ENCODE measurements at places on chromosomes 16 and 17.

- DNase-seq: no peak
These were observed 1130.4 kb downstream of the CDH8 start for GRCh38 chr16:60905811-60906210.

GRCh38 chr17:45896803-45897693 lies 2.7 kb downstream of the MAPT start:
- no peak for DNase-seq

- DNase-seq: peak; percentile 46
These were observed 1.2 kb downstream of the GALK1 start for GRCh38 chr17:75763613-75764416.

DNA sequence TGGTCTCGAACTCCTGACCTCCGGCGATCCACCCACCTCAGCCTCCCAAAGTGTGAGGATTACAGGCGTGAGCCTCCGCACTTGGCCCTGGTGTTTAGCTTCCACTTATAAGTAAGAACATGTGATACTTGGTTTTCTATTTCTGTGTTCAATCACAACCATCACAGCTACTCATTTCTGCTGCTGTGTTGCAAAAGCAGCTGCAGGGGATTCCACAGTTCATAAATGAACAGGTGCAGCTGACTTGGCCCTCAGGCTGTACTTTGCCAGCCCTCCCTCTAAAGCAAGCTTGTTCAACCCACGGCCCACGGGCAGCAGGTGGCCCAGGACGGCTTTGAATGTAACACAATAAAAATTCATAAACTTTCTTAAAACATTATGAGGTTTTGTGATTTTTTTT lies 79.2 kb downstream of the SLC39A11 start:
- DNase-seq: no peak

DNA sequence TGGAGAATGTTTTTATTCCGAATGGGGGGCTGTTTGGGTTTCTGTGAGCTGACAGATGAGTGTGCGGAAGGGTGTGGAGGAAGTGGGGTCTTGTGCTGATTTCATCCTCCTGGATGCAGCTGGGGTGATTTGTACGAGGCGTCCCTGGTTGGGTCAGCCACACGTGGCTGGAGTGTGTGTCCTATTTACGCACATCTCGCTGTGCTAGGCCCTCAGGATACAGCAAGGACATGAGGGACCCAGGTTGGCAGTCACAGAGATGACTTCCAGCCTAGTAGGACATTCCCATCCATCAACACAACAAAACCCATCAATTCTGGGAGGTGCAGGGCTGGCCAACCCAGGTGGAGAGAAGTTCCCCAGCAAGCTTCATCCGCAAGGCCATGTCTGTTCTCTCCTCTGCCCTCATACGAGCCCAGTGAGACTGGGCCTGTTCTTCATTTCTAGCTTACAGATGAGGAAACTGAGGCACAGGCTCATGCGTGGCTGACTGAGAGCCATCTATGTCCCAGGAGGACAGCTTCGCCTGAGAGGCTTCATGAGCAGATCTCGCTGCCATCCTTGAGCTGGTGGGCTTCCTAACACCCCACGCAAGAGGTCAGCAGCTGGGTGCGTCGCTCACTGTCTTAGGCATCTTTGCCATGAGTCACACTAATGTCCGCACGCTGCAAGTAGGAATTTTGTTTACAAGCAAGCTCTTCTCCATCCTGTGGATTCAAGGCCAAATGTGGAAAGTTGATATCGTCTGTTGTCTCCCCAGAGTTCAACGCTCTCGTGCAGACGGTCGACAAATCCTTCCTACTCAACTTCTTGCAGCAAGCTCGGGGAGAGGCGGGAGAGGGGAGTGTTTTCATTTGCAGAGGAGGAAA lies 24.4 kb downstream of the IRF8 start:
- DNase-seq: peak; percentile 21

DNA sequence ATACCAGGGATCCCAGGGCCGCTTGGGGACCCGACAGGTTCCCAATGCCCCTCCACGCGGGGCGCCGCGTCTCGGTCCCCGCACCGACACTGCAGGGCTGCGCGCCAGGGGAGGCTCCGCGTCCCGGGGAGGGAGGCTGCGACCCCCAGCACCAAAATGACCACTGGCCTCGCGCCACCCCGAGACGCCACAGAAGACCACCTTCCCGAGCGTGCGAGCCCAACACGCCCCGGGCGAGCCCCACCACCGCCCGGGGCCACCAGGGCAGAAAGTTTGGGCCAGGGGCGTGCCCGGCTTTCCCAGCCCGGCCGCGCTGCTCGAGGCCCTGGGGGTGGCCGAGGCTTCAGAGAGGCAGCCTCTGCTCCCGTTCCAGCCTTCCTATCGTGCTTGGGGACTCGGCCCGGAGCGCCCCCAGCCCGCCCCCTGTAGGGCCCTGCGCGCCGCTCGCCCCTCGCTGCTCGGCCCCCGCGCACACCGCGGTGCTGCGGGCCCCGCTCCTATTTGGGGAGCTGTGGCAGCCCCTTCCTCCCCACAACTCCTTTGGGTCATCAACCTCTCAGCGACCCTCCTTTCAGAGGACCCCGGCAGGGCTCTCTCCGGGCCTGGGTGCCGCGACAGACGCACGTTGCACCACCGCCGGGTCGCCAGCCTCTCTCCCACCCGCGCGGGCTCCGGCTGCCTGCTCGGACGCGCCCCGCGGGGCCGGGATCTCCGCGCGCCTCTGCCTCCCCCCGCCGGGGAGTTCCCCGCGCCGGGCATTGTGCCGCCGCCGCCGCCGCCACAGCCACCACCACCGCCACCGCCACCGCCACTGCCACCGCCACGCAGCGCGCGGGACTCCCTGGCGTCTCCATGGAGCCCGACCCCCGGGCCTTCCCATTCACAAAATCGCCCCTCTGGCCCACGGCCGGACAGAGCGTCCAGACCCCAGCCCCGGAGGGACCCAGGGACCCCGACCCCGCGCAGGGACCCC lies 892 bp downstream of the RBFOX3 start:
- no peak for DNase-seq

DNA sequence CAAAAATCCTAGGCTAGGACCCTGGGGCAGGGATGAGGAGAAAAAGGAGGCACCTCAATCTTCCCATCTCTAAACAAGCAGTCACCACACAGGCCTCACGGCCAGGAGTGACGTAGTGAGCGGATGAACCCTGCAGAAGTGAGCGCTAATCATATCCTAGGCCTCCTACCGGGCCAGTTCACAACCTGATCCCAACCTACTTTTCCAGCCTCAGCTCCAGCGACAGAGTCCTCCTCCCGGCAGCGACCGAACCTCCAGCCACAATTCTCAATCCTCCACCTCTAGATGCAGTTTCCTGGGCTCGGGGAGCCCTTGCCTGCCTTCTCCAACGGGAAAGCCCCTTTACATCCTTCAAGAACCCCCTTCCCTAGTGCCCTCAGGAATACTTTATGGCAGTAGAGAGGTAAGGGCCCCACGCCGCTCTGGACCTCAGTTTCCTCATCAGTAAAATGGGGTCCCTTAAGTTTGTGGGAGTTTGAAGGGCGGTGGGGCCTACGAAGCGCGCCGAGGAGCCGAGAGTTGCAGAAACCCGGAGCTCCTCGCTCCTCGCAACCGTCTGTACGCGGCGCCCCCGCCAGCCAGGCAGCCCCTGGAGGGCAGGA lies 1.4 kb downstream of the ZNF668 start:
- no peak for DNase-seq

- DNase-seq: peak; percentile 65
These were observed 17.3 kb upstream of the FOXK2 start for GRCh38 chr17:82502207-82502606.

- DNase-seq: no peak
These were observed 156.4 kb upstream of the CDC42EP4 start for GRCh38 chr17:73468221-73468620.

DNA sequence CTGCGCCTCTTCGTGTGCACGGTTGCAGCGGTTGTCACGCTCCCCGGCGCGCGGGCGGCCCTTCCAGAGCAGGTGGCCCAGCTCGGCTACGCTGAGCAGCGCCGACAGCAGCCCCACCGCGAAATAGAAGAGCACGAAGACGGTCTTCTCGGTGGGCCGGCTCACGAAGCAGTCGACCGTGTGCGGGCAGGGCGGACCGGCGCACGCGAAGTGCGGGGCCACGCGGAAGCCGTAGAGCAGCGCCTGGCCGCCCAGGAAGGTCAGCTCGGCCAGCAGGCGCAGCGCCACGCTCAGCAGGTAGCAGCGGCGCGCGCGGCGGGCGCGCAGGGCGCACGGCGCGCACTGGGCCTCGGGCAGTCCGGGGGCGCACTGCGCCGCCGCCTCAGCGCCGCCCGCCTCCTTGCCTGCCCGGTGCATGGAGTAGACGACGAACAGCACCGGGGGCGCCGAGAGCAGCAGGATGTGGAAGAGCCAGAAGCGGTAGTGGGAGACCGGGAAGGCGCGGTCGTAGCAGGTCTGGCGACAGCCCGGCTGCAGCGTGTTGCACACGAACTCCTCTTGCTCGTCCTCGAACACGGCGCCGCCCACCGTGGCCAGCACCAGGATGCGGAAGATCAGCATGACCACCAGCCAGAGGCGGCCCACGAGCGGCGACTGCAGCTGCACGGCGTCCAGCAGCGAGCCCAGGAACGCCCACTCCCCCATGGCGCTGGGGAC lies 1.3 kb downstream of the GJD3 start:
- no peak for DNase-seq

GRCh38 chr16:88778541-88779065 lies 6.4 kb downstream of the PIEZO1 start:
- no peak for DNase-seq

DNA sequence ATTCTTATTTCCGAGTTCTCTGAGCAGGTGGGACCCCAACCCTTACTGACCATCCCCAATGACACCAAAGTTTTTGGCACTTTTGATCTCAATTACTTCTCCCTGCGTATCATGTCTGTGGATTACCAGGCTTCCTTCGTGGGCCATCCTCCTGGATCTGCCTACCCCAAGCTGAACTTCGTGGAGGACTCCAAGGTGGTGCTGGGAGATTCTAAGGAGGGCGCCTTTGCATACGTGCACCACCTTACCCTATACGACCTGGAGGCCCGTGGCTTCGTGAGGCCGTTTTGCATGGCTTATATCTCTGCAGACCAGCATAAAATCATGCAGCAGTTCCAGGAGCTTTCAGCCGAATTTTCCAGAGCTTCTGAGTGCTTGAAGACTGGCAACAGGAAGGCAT lies 868 bp downstream of the SMCR8 start:
- no peak for DNase-seq

- no peak for DNase-seq
These were observed 18.3 kb downstream of the KRT12 start for GRCh38 chr17:40848583-40849235.

DNA sequence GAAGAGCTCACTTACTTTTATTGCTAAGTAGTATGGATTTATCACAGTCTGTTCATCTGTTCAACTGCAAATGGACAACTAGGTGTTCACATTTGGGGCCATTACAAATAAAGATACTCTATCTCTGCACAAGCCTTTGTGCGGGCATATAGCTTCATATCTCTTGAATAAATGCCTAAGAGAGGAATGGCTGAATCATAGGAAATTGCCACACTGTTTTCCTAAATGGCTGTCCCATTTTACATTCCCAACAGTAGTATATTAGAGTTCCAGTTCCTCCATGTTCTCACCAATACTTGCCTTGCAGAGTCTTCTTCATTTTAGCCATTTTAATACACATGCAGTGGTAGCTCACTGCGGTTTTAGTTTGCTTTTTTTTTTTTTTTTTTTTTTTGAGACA lies 20.5 kb downstream of the NSMCE1 start:
- DNase-seq: no peak

DNA sequence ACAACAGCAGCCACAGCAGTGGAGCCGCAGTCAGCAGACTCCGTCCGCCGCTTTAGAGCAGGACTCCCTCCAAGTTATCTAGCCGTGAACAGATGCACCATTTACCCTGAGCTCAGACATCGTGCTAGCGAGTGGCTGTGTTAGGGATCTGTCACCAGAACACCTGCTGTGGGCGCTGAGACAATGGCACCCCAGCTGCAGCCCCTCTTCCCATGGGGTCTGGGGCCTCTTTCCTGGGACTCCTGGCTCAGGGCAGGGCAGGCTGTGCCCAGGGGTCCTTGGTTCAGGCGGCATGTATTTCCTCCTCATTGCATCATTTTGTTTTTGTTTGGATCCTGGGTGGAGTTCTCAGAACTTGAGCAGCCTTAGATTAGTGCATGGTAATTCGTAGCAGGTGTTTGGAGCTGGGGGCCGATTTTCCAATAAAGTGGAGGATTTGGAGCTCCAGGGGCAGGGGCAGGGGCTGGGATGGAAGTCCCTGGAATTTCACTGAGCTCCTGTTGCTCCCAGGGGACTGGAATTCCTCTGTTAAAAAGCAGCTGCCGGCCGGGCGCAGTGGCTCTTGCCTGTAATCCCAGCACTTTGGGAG lies 23.4 kb downstream of the NMRAL1 start:
- no peak for DNase-seq

DNA sequence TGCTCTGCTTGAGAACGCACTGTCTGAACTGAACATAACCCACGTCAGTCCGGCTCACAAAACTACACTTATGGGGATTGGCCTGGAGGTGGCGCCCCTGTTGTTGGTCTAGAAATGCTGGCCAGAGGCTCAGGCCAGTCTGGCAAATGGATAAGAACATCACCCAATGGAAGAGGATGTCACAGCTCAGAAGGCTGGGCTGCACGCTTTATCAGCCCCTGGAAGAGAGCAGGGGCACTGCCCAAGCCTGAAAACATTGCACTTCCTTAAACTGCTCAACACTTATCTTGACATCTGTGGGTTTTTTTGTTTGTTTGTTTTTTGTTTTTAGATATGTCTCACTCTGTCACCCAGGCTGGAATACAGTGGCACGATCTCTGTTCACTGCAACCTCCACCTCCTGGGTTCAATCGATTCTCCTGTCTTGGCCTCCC lies 24.8 kb upstream of the BPTF start:
- DNase-seq: peak; percentile 79

DNA sequence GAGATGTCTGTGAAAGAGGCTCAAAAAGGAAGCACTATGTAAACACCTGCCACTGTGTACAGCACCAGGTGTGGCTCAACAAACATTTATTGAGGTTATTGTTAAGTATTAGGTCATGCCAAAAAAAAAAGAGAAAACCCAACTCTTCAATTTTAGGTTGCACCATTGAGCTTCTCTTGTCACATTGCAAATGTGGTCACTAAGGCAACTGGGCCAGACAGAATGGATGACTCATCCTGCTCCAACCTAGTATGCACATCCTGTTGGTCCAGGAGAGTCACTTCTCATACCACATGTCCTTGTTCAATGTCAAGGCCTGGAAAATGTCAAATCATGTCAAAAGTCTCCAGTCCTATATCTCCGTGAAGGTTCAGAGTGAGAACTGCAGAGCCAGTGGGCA lies 25.0 kb downstream of the HOXB1 start:
- DNase-seq: no peak
